ENCODE measurements at places on chromosomes 2 and 18.

DNA sequence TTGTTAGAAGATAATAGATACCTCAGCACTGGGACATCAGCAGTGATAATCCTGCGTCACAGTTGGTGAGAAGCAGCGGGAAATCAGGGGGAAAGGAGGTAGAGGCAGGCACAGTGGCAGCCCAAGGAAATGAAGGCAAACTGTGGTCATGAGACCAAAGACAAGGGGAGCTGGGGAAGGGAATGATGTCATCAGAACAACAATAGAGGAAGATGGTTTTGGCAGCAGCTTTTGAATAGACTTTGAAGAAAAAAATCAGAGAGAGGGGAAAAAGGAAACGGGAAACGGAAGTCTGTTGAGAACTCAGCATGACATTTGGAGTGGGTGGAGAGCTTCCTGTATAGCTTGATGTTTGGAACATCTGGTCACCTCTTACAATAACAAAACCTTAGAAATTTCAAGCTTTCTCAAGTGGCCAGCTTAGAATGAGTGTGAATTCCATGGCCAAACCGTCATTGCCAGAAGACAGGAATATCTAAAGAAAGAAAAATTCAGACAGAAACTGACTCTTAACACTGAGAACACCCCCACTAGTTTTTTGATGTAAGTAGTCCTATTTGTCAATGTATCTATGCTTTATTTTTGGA, 18.4 kb upstream of the YES1 start:
- DNase-seq: no peak

DNA sequence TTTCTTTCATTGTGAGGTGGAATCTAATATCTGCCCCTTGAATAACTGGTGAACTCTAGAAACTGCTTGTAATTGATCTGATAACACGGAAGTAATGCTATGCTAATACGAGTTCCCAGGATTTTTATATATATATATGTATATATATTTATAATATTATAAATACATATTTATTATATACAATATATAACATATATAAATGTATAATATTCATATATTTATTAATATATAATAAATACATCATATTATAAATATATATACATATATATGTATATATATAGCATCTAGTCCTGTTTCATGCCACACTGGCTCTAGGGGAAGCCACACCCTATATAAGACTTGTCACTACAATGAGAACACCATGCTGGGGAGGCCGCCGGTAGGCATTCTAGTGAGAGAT, 156.7 kb upstream of the CDH19 start:
- DNase-seq: no peak

DNA sequence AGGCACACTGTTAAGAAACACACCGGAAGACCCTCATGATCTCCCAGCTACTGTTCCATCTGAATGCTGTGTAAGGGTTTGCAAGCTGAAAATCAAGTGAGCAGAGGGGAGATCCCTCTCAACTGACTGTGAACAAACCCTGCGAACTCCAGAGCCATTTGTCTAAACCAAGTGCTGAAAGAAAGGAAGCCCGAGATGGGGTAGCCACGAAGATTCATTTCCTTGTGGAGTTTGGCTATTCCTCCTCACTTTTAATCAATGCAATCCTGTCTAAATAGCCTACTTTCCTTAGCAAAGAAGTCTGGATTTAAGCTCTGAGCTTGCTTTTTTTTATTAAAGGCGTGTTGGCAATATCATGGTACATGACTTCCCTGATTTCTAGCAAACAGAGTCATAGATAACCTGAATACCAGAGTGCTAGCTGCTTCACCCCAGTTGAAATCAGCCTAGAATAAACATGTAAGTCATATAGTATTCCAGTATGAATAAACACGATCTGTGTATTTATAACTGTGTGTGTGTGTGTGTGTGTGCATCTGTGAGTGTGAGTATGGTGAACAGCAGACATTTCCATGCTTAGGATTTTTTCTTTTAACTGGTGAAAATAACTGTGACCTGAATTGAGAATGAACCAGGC, 365.2 kb downstream of the ZNF521 start:
- no peak for DNase-seq

DNA sequence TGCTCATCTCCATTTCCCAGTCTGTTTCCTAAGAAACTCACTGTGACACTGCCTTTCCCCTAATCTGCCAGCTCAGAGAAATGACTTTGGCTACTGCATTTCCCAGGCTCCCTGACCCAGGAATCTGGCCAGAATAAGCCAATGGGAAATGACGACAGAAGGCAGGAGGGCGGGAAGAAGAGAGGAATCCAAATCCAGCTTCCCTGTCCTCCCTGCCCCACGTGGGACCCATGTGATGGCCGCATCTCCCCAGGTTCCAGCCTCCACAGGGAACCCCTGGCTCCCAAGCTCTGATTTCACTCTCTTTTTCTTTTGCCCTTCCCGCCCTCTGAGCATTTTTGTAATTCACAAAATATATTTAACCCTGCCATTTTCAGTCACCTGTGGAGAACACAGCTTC, 37.8 kb upstream of the RAB12 start:
- DNase-seq: no peak

GRCh38 chr2:195595825-195596224, 61.2 kb upstream of the SLC39A10 start:
- DNase-seq: no peak

GRCh38 chr18:38257661-38258060, 692.1 kb upstream of the CELF4 start:
- DNase-seq: no peak

- DNase-seq: no peak
These were observed 89.3 kb downstream of the CABYR start for GRCh38 chr18:24227977-24228666.

DNA sequence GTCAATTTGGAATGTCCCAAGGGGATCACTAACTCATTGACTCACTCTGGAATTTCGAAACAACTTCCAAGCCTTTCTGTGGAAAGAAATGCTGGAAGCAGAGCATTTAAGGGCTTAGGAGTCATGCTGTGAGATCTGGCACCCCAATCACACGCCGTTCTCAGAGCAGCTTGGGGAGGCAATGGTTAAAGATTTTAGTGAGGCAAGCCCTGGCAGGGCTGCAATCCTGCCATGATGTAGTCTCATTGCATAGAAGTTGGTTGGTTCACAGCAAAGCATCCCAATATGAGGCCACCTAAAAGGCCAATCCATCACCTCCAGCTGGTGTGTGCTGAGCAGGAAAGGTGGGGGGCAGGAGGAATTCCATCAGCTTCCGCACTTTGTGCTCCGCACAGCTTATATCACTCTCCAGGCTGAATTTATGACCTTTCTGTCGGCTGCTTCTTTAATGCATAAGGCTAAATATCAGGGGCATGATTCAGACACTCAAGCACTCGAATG, 1043.9 kb upstream of the POU3F3 start:
- no peak for DNase-seq

GRCh38 chr2:241739651-241740050, 5.2 kb downstream of the D2HGDH start:
- DNase-seq: no peak

DNA sequence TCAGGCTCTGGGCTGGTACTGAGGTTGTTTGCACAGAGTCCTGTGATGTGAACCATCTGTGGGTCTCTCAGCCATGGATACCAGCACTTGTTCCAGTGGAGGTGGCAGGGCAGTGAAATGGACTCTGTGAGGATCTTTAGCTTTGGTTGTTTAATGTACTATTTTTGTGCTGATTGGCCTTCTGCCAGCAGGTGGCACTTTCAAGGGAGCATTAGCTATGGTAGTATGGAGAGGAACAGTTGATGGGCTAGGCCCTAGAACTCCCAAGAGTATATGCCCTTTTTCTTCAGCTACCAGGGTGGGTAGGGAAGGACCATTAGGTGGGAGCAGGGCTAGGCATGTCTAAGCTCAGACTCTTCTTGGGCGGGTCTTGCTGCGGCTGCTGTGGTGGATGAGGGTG, 257.0 kb upstream of the GYPC start:
- no peak for DNase-seq
